ENCODE measurements at places on chromosomes 12 and 14. TPM values are rescaled to one million over a fixed set of nuclear protein-coding genes. Genes with fewer than 3 reads are reported as not detected.
A peak's percentile ranks its signal among the peaks of the same experiment; 100 is the strongest.

DNA sequence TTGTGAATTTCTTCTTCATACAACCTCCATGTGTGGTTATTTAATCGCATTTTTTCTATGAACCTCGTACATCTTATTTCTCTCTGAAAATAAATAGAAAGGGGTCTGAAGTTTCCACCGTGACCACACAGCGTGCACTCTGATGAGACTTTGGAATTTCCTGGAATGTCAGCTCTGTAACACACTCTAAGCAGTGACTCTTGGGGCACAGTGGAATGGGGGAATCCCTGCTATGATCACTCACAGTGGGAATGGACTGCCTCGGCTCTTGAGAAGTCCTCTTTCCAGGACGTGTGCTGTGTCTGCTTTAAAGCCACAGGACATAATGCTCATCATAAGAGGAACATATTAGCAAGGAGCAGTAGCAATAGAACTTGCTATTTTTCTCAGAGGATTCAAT is 416.2 kb downstream of the EGLN3 start:
- H3K27ac ChIP-seq = no peak overlapping the region
- no peak for DNase-seq
- H3K36me3 ChIP-seq = no peaks in the 10 kb centered on the region
- no peaks in the 10 kb centered on the region for H3K4me1 ChIP-seq
- no peak overlapping the region for H3K4me3 ChIP-seq
- no peaks in the 10 kb centered on the region for H3K27me3 ChIP-seq

The DHRS2 gene
- 1.0 TPM for total RNA-seq

The LRP10 gene
- 78.3 TPM for total RNA-seq

DNA sequence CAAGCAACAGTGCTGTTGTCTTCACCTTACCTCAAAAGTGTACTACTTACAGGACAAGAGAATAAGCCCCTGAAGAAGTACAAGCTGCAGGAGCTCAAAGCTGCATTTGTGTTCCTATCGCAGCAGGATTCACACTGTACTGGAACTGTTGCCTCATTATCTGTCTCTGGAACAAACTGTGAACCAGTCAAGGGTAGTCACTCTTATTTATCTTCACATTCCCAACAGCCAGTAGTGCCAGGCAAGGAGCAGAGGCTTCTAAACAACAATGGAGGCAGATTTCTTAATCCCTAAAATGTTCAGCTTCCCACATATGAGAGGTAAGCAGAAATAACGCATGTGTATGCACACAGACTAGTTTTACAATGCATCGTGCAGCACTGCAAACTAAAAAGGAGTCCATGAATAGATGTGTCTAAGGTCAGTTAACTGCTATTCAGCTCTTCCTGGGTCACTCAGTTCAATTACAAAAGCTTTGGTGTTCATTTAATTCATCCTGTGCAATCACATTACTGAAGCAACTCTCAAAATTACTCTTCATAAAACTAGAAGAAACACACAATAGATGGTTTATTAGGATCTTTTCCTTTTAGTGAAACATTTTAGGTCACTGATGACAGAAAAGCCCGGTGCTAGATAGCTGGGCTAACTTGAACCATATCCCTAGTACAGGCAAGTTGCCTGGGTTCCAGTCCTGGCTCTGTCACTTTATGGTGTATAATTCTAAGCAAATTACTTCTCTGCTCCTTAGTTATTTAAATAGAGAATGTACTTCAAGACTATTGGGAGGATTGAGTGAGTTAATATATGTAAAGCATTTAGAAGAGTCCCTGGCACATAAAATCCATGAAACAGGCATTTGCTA is 2.7 kb downstream of the APPL2 start:
- no peak overlapping the region for H3K4me3 ChIP-seq
- H3K36me3 ChIP-seq = 0 out of 2 replicates have a peak, but pooled peaks cover 2% of the 10 kb centered on the region
- no peaks in the 10 kb centered on the region for H3K27me3 ChIP-seq
- no peak for DNase-seq
- no peak overlapping the region for H3K27ac ChIP-seq
- peaks cover 12% of the 10 kb centered on the region for H3K4me1 ChIP-seq

DNA sequence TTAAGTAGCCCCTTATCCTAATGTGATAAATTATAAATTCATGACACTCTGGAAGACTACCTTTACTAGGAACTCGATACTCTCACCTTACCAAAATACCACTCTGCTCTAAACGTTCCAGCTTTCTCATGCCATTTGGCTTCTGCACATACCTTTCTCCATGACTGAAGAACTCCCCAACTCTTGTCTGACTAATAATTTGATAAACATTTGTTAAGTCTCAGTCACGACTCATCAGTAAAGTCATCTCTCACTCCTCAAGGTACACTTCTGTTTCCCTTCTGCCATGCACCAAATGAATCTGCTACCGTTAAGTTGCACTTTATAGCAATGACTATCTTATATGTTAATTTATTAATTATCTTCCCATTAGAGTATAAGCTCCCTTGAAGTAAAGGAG is 498.3 kb upstream of the NOVA1 start:
- no peaks in the 10 kb centered on the region for H3K4me1 ChIP-seq
- no peak for DNase-seq
- no peak overlapping the region for H3K27ac ChIP-seq
- H3K4me3 ChIP-seq = no peak overlapping the region
- H3K27me3 ChIP-seq = no peaks in the 10 kb centered on the region

- no peak overlapping the region for H3K27ac ChIP-seq
- no peaks in the 10 kb centered on the region for H3K36me3 ChIP-seq
- no peaks in the 10 kb centered on the region for H3K4me1 ChIP-seq
Measured at GRCh38 chr14:57352396-57353170, 37.8 kb upstream of the NAA30 start.

- H3K4me1 ChIP-seq = peaks cover 16% of the 10 kb centered on the region
- H3K27ac ChIP-seq = no peak overlapping the region
- DNase-seq = no peak
- no peaks in the 10 kb centered on the region for H3K27me3 ChIP-seq
- H3K36me3 ChIP-seq = no peaks in the 10 kb centered on the region
Measured at GRCh38 chr14:99795046-99795445, 1.8 kb downstream of the EML1 start.

GRCh38 chr14:69153152-69153872 is 393 bp upstream of the DCAF5 start:
- H3K36me3 ChIP-seq = peaks cover 3% of the 10 kb centered on the region
- peak overlapping the region; percentile 81 for H3K27ac ChIP-seq
- H3K4me3 ChIP-seq = peak overlapping the region; percentile 66
- H3K27me3 ChIP-seq = no peaks in the 10 kb centered on the region
- no peak for DNase-seq

DNA sequence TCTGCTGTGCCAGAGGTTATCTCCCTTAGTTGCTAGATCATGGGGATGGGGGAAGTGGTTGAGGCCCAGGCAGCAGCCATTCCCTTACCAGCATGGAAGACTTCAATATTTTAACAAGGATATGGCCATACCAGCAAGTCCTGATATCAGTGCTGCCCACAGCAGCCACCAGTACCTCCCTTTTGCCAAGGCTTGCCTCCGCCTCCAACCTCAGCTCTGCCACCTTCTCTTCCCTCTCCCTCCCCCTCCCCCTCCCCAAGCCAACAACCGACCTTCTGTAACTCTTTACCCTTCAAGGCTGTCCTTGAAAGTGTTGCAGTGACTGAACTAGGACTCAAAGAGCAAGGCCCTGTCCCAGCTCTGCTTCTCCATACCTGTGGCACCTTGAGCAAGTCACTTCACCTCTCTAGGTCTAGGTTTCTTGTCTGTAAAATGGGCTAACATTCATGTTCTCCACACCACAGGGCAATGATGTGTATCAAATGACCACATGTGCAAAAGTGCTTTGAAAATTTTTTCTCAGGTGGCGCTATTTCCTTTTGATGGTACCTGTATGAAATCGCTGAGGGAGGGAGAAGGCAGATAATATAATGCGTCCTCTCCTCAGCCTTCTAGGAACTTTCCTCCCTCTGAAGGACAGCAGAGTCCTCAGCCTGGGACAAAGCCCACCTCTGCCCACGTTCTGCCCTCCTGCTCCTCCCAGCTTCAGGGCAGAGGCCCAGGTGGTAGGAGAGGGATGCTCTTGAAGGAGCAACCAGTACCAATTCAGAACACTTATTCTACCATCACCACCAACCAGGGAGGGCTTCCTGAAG is 14.7 kb downstream of the PLEKHG6 start:
- H3K27me3 ChIP-seq = no peaks in the 10 kb centered on the region
- H3K27ac ChIP-seq = peak overlapping the region; percentile 39
- no peak for DNase-seq
- H3K4me3 ChIP-seq = no peak overlapping the region

The VRK1 gene
- 26.5 TPM for total RNA-seq

The RHNO1 gene
- total RNA-seq = 37.7 TPM

The PSMA6 gene
- total RNA-seq = 197 TPM

The OTOGL gene
- total RNA-seq = not detected

Measured in Panc1 (cell line).